ENCODE measurements at places on chromosomes 7 and 10. TPM values are rescaled to one million over a fixed set of nuclear protein-coding genes. Genes with fewer than 3 reads are reported as not detected.

DNA sequence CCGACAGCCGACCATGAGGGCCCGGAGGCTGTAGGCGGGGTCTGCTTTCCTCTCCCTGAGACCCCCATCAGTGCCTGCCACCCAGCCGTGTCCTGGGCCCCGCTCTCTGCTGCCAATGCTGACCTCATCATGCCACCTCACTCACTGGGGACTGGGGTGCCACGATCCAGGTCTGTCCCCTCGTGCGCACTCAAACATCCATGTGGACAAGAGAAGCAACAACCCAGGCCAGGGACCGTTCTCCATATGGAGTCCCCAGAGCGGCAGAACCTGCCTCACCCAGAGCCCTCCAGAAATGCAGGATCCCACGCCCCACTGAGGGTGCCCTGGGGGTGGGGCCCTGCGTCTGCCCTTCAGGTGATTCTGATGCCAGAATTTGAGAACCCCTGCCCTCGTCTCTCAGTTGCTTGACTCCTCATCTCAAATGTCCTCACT is 210.0 kb upstream of the PPP2R2D start:
- no peak overlapping the region for H3K4me3 ChIP-seq
- H3K36me3 ChIP-seq, result no peaks in the 10 kb centered on the region
- H3K4me1 ChIP-seq, result no peaks in the 10 kb centered on the region
- H3K27me3 ChIP-seq, result peaks cover 26% of the 10 kb centered on the region
- no peak overlapping the region for H3K27ac ChIP-seq
- DNase-seq, result no peak

GRCh38 chr7:102125127-102125596 is 161.5 kb upstream of the SH2B2 start:
- no peak overlapping the region for H3K27ac ChIP-seq
- H3K27me3 ChIP-seq, result no peaks in the 10 kb centered on the region
- H3K4me1 ChIP-seq, result peaks cover 19% of the 10 kb centered on the region
- no peak overlapping the region for H3K4me3 ChIP-seq

DNA sequence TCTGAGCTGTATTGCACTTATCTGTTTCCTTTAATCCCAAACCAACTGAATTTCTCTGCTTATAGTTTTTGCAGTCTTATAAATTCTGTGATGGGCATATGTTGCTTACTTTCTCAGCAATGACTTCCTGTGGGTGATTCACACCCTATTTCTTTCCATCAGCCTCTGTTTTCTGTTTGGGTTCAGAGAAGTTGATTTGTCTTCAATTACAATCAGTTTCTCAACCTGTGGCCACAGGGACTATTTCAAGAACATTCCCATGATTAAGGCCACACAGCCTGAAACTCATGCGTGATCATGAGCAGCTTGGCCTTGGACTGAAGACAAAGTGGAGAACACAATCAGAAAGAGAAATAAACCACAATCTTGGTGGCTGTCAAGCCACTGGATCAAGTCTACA is 1174.6 kb upstream of the C7orf33 start:
- peaks cover 6% of the 10 kb centered on the region for H3K27me3 ChIP-seq
- no peak for DNase-seq
- H3K4me1 ChIP-seq, result peaks cover 6% of the 10 kb centered on the region
- H3K36me3 ChIP-seq, result no peaks in the 10 kb centered on the region
- no peak overlapping the region for H3K4me3 ChIP-seq

GRCh38 chr10:22342421-22342820 is 2.9 kb upstream of the SPAG6 start:
- no peak overlapping the region for H3K27ac ChIP-seq
- peaks cover 81% of the 10 kb centered on the region for H3K27me3 ChIP-seq
- H3K4me3 ChIP-seq, result no peak overlapping the region
- H3K4me1 ChIP-seq, result peaks cover 4% of the 10 kb centered on the region
- DNase-seq, result no peak

- H3K27ac ChIP-seq, result no peak overlapping the region
- H3K4me1 ChIP-seq, result peaks cover 3% of the 10 kb centered on the region
- no peak overlapping the region for H3K4me3 ChIP-seq
- DNase-seq, result no peak
- no peaks in the 10 kb centered on the region for H3K27me3 ChIP-seq
Observed at GRCh38 chr7:19572566-19572965, 136.3 kb downstream of the POLR1F start.

DNA sequence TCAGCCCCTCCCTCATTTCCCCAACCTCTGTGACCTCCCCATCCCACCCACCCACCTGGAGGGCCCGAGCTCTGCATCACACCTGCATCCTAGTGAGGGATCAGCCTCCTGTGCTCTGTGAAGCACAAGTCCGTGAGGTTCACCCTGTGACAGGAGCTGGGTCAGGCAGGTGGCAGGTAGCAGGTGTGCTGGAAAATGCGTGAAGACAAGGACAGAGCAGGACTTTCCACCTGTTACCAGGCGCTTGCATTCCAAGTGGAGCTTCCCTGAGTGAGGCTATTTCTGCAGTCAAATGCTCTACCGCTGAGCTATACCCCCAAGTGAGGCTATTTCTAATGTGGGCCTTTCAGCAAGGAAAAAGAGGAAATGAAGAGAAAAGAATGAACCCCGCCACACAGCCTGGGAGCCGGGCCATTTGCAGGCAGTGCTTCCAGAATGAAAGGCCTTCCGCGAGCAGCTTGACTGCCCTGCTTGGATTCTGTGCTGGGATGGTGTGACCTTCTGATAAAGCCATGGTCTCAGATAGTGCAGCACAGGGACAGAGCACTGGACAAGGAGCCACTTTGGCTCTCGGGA is 13.3 kb upstream of the CPXM2 start:
- H3K36me3 ChIP-seq, result no peaks in the 10 kb centered on the region
- H3K27me3 ChIP-seq, result peaks cover 39% of the 10 kb centered on the region
- H3K27ac ChIP-seq, result no peak overlapping the region
- no peak for DNase-seq
- no peak overlapping the region for H3K4me3 ChIP-seq

DNA sequence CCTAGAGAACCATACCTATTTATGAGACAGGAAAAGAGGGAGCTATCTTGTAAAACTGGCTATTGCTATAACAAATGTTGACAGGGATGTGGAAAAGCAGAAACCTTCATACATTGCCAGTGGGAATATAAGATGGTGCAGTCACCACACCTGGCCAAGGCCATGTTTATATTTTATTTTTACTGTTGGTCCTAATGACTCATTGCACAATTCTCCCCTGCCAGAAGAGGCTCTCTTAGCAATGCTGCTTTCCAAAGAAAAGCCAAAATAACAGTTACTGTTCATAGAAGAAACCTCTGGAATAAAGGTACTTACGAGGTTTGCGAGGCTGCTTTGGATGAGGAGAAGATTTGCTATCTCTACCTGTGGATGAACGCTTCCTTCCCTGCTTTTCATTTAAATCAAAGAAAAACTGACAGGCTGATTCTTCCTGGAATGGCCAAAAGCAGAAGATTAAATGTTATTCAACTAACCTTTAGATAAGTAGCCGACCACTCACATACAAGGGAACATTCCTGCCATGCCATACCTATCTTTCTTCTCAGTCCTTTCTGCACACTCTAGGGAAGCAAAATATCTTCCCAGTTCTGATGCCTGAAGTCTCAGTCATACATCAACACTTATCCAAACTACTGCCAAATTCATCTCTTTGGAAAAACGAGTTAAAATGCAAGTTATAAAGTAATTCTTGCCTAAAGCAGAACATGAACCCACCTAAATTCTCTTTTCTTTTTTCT is 16.3 kb upstream of the CHUK start:
- no peaks in the 10 kb centered on the region for H3K27me3 ChIP-seq
- DNase-seq, result no peak
- H3K36me3 ChIP-seq, result peaks cover 17% of the 10 kb centered on the region
- no peaks in the 10 kb centered on the region for H3K4me1 ChIP-seq

- H3K36me3 ChIP-seq, result peaks cover 35% of the 10 kb centered on the region
- H3K4me3 ChIP-seq, result no peak overlapping the region
Observed at GRCh38 chr10:32929634-32930033, 28.4 kb downstream of the ITGB1 start.

GRCh38 chr10:115772606-115773005 is 500.4 kb downstream of the GFRA1 start:
- no peaks in the 10 kb centered on the region for H3K27me3 ChIP-seq
- no peak overlapping the region for H3K4me3 ChIP-seq
- no peaks in the 10 kb centered on the region for H3K4me1 ChIP-seq
- no peak overlapping the region for H3K27ac ChIP-seq
- DNase-seq, result no peak

- H3K27me3 ChIP-seq, result no peaks in the 10 kb centered on the region
- H3K27ac ChIP-seq, result no peak overlapping the region
- H3K4me3 ChIP-seq, result no peak overlapping the region
- no peak for DNase-seq
- H3K4me1 ChIP-seq, result no peaks in the 10 kb centered on the region
Observed at GRCh38 chr10:95604630-95605029, 43.5 kb upstream of the SORBS1 start.

- H3K4me3 ChIP-seq, result no peak overlapping the region
- DNase-seq, result no peak
- H3K36me3 ChIP-seq, result no peaks in the 10 kb centered on the region
- H3K27me3 ChIP-seq, result peaks cover 3% of the 10 kb centered on the region
- H3K4me1 ChIP-seq, result no peaks in the 10 kb centered on the region
Observed at GRCh38 chr7:41873741-41874140, 170.9 kb upstream of the INHBA start.

GRCh38 chr7:22200238-22200637 is 156.7 kb downstream of the RAPGEF5 start:
- H3K27ac ChIP-seq, result no peak overlapping the region
- no peak for DNase-seq
- H3K27me3 ChIP-seq, result no peaks in the 10 kb centered on the region
- H3K36me3 ChIP-seq, result no peaks in the 10 kb centered on the region
- H3K4me1 ChIP-seq, result no peaks in the 10 kb centered on the region
- no peak overlapping the region for H3K4me3 ChIP-seq

GRCh38 chr7:130400120-130400572 is 19.9 kb downstream of the CPA1 start:
- H3K4me1 ChIP-seq, result peaks cover 2% of the 10 kb centered on the region
- no peak overlapping the region for H3K27ac ChIP-seq
- H3K4me3 ChIP-seq, result no peak overlapping the region
- no peak for DNase-seq
- H3K36me3 ChIP-seq, result peaks cover 18% of the 10 kb centered on the region

DNA sequence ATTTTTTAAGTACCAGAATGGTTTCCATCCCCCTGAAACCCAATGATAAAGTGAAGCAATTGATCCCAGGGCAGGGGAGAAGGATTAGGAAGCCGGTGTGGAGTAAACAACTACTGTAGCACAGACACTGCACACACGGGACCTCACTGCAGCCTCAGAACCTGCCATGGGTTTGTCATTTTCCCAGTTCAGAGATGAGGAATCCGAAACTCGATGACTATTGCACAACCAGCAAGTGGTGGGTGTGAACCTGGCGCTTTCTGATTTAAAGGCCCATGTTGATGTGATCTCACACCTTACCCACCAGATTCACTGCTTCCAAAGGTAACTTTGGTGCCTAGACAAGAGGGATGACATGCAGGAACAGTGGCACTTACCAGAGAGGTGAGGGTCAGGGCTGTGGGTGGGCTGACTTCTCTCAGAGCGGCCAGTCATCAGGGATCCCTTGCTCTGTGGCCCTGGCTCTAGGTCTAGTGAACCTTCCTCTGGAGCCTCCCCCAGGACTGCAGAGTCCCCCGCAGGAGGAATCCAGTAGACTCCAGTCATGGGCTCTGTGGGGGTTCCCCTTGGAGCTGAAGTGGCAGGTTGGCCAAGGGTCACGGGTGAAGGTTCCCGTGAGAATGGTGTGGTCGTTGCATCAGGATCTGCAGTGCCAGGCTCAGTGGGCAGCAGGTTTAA is 62.8 kb downstream of the PKD1L1 start:
- no peaks in the 10 kb centered on the region for H3K4me1 ChIP-seq
- DNase-seq, result no peak
- H3K36me3 ChIP-seq, result no peaks in the 10 kb centered on the region
- H3K27me3 ChIP-seq, result peaks cover 10% of the 10 kb centered on the region

DNA sequence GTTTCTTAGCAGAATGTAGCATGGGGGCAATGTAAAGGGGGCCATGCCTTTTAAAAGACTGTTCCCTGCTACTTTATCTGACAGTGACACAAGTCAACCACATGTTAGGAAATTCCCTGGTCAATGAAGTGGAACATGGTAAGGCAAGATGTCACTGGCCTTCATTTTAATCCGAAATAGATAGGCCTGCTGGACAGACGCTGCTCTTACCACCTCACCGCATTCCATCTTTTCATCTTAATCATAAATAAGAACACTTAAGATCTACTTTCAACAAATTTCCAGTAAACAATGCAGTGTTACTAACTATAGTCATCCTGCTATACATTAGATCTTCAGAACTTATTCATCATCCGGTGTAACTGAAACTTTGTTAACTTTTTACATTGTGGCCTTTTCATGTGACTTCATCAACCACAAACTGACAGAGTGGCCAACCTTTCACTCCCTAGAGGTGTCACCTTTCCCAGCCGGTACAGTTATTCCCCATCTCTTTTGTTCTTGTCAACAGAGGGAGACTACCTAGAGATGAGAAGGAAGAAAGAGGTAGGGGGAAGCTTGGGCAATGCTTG is 15.6 kb downstream of the ASB4 start:
- no peaks in the 10 kb centered on the region for H3K27me3 ChIP-seq
- no peaks in the 10 kb centered on the region for H3K4me1 ChIP-seq
- no peak overlapping the region for H3K4me3 ChIP-seq
- no peak overlapping the region for H3K27ac ChIP-seq

GRCh38 chr7:37415629-37416028 is 33.0 kb downstream of the ELMO1 start:
- H3K27ac ChIP-seq, result peak overlapping the region; percentile 12
- H3K4me3 ChIP-seq, result no peak overlapping the region
- peaks cover 12% of the 10 kb centered on the region for H3K36me3 ChIP-seq
- no peaks in the 10 kb centered on the region for H3K27me3 ChIP-seq
- DNase-seq, result no peak
- peaks cover 19% of the 10 kb centered on the region for H3K4me1 ChIP-seq

GRCh38 chr7:6277476-6277875 is 5.1 kb upstream of the CYTH3 start:
- no peak overlapping the region for H3K27ac ChIP-seq
- no peaks in the 10 kb centered on the region for H3K36me3 ChIP-seq
- no peak overlapping the region for H3K4me3 ChIP-seq

DNA sequence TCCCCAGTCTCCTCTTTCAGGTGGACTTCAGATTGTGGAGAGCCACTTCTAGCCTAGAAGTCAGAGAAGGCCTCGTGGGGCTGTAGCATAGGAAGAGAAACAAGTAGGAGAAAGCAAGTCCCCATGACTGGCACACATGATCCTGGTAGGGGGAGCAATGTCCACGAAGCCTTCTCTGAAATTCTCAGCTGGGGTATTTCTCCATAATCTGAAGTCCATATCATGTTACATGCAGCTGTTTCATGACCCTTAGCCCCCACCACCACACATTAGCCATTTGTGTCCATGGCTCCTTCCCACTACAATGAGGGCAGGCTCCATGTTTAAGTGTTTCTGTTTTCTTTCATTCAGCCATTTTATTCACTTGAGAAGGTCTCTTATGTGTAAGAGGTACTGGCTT is 43.2 kb downstream of the LAMB4 start:
- H3K27me3 ChIP-seq, result no peaks in the 10 kb centered on the region
- no peak for DNase-seq
- H3K27ac ChIP-seq, result no peak overlapping the region
- H3K36me3 ChIP-seq, result no peaks in the 10 kb centered on the region
- H3K4me3 ChIP-seq, result no peak overlapping the region
- H3K4me1 ChIP-seq, result peaks cover 11% of the 10 kb centered on the region

GRCh38 chr7:27212497-27213432 is 12.9 kb upstream of the HOXA13 start:
- H3K27me3 ChIP-seq, result peaks cover 100% of the 10 kb centered on the region
- DNase-seq, result no peak
- peaks cover 4% of the 10 kb centered on the region for H3K4me1 ChIP-seq
- no peaks in the 10 kb centered on the region for H3K36me3 ChIP-seq
- H3K27ac ChIP-seq, result no peak overlapping the region

The SPDYE5 gene
- total RNA-seq, result not detected

The MYL7 gene
- 1.5 TPM for total RNA-seq

The ADIRF gene
- not detected for total RNA-seq

The ZPBP gene
- total RNA-seq, result not detected

The ELFN1 gene
- 12.3 TPM for total RNA-seq

The PNLIP gene
- not detected for total RNA-seq

The IDI2 gene
- not detected for total RNA-seq

The LOXL4 gene
- 3.7 TPM for total RNA-seq

The CASD1 gene
- 46.5 TPM for total RNA-seq
